ENCODE measurements at places on chromosomes 13 and 19.
A peak's percentile ranks its signal among the peaks of the same experiment; 100 is the strongest.

DNA sequence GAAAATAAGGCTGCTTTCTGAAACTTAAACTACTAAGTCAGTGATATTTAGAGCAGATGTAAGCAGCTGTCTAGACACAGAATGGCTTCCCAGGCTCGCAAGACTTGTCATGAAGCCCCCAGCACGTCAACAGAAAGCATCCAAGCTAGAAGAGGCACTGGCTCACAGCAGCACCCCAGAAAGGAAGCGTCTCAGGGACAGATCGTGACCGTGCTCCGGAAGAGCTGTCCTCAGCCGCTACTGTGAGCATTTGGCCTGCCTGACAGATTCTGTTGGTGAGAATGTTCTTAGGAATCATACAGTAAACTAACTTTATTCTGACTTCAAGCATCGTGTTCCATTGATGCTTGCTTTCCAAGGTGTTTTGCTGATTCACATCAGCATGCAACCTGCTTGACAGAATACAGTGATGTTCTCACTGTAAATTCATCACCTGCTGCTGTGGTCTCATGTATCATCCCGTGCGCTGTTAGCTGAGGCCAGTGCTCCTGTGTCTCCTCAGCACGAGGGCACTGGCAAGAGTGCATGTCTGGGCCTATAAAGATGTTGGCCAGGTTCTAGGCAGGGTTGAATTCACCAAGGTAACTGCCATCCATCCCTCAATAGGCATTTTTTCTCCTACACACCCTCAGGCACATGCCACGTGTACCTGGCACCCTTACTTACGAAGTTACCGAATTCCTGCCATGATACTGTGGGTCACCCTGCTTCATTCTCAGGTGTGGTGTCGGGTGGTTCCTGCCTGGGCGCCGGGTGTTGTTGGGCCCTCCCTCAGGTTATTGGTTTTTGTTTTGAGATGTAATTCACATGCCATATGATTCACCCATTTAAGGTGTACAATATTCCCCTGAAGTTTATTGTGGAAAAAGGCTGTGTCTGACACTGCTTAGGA is 15.9 kb downstream of the SPINT2 start:
- no peak for DNase-seq

DNA sequence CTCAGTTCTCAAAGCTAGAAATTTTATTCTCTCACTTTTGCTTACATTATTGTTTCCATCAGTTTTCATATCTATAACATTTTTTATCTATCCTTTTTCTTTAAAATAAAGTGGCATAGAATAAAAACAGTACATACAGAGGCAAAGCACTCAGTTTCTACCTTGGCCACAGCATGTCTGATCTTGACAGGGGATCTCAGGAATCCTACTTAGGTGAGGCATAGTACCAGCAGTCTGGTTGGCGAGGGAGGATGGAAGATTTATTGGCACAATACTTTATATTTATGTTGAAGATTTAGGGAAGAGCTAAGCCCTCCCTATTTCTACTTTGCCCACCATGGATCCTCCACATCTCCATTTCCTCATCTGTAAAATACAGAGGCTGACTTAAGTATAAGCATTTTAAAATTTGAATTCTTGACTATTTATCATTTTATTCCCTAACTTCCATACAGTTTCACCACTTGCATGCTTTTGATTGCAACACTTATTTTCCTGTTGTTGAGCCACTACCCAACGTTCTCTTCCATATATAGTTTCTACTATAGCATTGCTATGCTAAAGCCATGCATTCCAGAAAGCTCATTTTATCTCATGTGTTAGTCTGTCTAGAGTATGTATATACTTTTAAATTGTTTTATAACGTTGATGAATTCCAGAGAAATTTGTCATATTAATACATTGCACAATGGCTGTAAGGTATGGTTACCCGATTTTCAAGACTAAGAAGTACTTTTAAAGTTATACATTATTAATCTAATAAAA is 506.7 kb downstream of the KCTD12 start:
- no peak for DNase-seq

DNA sequence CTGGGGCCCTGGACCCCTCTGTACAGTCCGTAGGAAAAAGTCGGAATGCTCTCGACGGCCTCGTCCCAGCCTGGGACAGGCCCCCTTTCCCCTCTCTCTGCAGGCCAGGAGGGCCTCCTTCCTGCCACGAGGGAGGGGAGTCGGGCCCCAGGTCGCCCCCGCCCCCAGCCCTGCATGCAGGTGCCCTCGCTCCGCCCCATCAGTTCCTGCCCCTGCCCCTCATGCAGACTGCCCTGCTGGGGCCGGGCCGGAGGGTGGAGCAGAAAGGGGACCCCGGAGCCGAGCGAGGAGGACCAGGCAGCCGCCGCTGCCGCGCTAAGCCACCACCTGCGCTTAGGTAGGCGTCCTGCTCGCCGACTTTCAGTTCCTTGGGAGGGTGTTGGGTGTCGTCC is 7.3 kb downstream of the LYL1 start:
- DNase-seq: no peak

- DNase-seq: no peak
These were observed 59.4 kb downstream of the TSC22D1 start for GRCh38 chr13:44516771-44517170.

- DNase-seq: no peak
These were observed 1145.6 kb upstream of the MIR17HG start for GRCh38 chr13:90201676-90202460.

DNA sequence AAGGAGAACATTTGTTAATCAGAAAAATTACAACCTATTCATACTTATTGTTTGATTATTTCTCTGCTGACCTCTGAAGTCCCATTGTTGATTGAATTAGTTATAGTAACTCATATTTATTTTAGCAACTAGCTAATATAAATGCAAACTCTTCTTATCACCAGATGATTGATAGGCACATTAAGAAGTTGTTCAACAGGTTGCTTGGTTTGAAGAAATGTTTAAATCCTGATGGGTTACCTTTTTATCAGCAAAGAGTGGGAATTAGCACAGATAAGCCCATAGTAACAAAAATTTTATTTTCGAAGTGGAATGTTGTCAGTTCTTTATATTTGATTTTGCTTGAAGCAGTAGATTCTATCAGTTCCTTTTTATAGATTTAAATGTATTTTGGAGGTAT is 44.4 kb downstream of the KLF5 start:
- no peak for DNase-seq

- DNase-seq: no peak
These were observed 15.5 kb downstream of the FAM216B start for GRCh38 chr13:42796747-42797356.

DNA sequence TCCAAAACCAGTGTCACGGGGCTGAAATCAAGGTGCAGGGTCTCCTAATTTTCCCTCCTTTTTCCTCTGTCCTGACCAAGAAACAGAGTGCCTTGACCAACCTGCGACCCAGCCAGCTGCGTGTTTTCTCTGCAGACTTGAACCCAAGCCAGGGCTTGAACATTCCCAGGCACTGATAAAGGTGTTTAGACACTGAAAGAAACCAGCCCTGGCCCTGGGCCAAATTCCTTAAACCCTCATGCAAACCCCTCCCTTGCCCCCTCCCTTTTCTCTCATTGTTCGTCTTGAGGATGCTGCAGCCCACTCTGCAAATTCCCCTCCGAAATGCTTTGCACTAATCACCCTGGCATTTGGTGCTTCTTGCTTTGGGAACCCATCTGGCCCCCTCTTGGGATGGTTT is 9.5 kb upstream of the FFAR2 start:
- DNase-seq: no peak

- no peak for DNase-seq
These were observed 418.2 kb downstream of the KLF12 start for GRCh38 chr13:73715911-73716510.

DNA sequence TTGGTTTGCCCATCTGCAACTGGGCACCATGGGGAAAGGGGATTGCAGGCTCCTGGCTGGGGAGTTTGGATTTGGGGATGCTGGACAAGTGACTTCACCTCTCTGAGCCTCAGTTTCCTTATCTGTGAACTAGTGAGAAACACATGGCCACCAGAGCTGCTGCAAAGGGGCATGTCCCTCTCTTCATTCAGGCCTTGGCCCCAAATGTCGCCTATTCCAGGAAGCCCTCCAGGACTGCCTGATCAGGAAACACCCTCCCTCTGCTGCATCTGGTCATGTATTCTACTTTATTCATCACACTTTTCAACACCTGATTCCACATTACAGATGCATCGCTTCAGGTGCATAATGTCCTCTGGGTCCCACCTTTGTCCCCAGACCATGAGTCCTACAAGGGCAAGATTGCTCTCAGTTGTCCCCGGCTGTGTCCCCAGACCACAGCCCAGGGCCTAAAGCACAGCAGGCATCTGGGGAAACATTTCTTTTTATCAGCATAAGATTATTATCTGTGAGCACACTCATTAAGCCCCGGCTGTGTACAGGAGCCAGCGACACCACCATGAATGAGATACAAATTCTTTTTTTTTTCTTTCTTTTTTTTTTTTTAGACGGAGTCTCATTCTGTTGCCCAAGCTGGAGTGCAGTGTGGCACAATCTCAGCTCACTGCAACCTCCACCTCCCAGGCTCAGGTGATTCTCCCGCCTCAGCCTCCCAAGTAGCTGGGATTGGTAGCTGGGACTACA is 37.5 kb downstream of the ARRDC2 start:
- no peak for DNase-seq

GRCh38 chr19:18330868-18331267 is 8.0 kb upstream of the LSM4 start:
- no peak for DNase-seq

- no peak for DNase-seq
These were observed 9.2 kb downstream of the CTU1 start for GRCh38 chr19:51099047-51099382.

- no peak for DNase-seq
These were observed 30.0 kb upstream of the POP4 start for GRCh38 chr19:29576046-29576606.

GRCh38 chr13:110676595-110677587 is 29.0 kb downstream of the CARS2 start:
- no peak for DNase-seq

GRCh38 chr13:90615767-90616166 is 731.7 kb upstream of the MIR17HG start:
- DNase-seq: no peak

DNA sequence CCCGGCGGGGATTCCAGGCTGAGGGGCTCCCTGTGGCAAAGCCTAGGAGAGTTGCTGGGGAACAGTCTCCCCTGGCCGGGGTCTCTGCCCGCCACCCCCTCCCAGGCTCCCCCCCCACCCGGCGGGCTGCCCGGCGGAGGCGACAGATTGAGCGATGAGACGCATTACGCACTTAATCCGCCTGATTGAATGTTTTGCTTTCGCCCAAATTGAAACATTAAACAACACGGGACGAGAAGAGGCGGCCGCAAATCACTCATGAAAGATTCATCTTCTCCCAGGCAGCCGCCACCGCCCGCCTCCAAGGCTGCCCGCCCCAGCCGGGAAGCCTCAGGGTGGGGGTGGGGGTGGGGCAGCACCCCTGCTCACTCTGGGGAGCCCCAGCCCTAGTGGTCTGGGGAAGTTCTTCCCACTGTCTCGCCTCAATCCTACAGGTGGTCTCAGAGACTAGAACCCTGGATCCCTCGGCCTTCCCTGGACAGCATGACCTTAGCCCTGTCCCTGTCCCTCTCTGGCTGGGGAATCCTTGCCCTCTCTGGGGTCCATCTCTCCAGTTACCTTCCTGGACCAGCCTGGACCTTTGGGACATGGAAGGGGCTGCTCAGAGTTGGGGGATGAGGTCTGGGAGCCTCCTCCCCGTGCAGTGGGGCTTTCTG is 7.6 kb upstream of the ERFL start:
- peak; percentile 46 for DNase-seq

DNA sequence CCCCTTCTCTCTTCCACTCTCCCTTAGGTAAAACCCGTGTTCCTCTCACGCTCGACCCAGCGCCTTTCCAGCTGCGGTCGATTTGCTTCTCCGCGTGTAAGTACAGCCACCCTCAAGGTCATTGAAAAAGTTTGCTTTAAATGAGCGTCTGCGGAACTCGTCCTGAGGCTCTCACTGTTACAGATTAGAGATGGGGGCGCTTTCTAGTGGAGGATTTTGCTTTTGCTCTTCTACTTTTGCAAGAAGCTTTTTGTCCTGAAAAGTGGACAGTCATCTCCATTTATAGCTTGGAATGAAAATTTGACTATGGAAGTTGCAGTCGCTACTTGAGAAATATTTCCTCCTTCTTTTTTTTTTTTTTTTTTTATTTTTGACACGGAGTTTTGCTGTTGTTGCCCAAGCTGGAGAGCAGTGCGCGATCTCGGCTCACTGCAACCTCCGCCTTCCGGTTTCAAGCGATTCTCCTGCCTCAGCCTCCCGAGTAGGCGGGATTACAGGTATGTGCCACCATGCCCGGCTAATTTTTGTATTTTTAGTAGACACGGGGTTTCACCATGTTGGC is 595 bp upstream of the RAB20 start:
- DNase-seq: no peak

DNA sequence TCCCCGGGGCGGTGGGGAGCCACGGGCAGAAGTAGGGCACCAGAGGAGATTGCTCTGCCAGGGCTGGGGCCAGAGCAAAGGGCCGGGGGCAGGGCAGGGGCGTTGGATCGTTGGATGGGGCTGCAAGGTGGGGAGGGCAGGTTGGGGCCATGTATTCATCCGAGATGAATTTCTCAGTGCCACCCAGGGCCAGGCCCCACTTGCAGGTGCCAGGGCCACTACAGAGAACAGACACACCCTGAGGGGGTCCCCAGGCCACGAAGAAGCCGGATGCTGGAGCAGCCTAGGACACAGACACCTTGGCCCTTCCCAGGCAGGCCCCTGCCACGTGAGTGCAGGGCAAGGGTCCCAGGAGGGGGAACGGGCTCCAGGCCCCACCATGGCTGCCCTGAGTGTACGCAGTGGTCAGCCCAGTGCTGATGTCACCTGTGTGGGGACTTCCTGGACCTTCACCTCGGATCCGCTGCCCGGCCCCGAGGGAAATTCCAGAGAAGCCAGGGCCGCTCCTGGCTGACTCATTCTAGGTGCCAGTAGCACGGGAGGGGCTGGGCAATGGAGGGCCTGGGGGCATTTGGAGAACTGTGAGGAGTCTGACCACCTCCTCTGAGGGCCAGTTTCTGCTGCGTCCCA is 9.6 kb upstream of the SBNO2 start:
- DNase-seq: no peak

DNA sequence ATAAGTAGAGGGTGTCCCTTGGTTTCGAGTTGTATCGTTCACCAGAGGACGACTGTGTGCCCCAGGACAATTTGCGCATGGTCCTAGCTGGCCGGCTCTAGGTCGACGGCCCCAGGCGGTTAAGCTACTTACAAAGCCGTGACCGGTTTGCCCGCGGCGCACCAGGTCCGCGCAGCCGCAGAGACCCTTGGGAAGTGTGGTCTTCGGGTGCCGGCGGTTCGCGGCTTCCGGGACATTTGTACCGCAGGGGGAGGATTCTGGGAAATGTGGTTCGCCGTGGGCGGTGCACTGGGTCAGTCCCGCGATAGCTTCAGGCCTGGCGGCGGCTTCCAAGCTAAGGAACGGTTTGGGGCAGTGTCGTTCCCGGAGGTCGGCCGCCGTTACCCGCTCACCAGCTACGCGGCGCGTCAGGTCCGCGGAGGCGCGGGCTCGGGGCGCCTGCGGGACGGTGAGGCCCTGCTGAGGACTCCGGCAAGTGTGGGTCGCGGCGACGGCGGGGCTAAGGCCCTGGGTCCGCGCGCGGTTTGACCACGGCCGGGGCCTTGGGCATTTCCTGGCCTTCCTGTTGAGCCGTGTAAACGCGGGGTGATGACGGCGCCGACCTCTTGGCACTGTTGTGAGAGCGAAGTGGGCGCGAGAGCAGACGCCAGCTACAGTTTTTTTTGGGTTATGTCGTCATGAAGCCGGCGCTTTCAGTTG is at the start of gene ZNF302:
Gene ZNF302, plus strand, starts transcription at position 293 of the 699 bp plus-strand sequence. CDS start 1,127 bp downstream, outside the sequence.
- peak; percentile 90 for DNase-seq

- no peak for DNase-seq
These were observed 89.4 kb downstream of the STK24 start for GRCh38 chr13:98487522-98487921.
